ENCODE measurements at places on chromosomes 4 and X.

- no peak for DNase-seq
Measured at GRCh38 chrX:131513159-131513914, 30.5 kb upstream of the OR13H1 start.

DNA sequence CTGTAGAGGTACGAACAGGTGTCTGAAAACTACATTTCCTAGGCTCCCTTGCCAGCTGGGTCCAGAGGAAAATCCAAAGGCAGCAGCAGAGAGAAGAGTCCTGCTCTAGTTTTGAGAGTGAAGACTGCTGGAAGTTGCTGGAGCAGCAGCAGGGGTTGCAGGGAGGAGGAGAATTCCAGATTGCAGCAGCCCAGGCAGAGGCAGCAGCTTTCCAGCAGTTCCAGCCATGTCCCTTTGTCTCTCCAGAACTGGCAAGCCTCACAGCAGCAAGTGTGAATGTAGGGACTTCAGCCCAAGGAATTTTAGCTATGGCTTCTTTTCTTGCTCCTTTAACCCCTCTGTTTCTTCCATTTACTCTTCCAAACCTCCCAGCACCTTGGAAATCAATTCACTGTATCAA, 24.1 kb upstream of the STIM2 start:
- DNase-seq: no peak

DNA sequence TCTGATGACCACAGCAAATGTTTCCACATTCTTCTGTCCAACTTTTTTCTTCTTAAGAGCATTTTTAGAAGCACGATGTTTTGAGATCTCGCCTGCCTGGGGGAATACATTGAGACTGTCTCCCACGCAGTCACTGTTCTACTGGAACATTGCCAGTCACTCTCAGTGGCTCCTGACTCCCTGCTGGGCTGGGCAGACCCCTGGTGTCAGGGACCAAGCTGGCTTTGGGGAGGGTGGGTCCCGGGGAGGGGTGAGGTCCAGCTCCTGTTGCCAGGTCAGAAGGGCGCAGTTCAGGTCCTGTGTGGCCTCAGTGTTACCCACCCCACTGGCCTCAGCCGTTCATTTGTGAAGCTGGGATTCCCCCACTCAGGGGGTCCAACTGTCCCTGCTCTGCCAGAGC, 18.9 kb upstream of the ABLIM2 start:
- DNase-seq: no peak

DNA sequence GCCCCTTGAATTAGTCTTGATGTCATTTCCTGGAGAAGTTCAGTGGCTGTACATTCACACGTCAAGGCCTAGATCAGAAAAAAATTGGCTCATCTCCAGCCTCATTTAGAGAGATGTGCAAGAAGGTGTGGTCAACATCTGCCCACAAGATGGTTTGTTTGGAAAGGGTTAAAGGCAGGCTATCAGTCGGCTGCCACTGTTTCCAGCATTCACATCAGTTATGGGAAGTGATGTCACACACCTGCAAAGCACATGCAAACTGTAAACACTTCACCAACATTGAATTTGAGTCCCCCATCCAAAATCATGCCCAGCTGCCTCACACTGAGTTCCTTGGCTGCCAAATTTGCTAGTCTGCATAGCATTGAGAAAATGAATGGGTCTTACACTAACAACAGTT, 498.3 kb upstream of the INTU start:
- no peak for DNase-seq

DNA sequence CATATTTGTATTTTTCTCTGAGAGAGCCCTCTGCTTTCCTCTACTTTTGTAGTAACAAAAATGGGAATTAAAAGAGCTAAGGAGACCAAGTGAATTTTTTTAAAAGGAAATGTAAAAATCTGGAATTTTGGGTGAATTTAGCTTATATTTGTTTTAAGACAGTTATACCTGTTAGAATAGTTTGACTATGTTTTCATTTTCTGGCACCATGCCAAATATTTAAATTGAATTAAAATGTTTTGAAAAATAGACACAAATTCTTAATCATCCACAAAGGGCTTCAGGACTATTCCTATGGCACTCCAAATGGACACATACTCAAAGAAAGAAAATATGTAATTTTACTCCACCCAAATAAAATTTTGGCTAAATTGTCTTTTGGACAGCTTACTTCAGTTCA, 209.6 kb downstream of the SH3BGRL start:
- no peak for DNase-seq

- DNase-seq: no peak
Measured at GRCh38 chr4:28232951-28233350, 1372.3 kb downstream of the STIM2 start.

GRCh38 chr4:51895158-51895557, 52.2 kb downstream of the DCUN1D4 start:
- DNase-seq: no peak

DNA sequence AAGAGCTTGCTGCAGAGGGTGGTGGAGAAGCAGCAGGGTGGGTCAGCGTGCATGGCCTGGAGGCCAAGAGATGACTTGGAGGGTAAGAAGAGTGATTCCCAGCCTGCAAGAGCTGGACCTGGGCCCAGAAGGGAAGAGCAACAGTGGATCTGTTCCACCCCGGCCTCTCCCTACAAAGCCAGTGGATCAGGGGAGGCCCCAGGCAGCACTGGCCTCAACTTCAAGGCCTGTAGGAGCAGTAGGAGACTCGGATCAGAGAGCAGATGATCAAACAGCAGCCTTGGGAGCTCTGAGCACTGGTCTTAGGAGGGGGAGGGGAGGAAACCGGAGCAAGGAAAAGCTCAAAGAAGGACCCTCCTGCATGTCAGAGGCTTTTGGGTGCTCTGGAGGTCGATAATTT, 7.6 kb downstream of the L1CAM start:
- DNase-seq: no peak

GRCh38 chr4:87121341-87122065, 98.9 kb downstream of the KLHL8 start:
- DNase-seq: no peak

DNA sequence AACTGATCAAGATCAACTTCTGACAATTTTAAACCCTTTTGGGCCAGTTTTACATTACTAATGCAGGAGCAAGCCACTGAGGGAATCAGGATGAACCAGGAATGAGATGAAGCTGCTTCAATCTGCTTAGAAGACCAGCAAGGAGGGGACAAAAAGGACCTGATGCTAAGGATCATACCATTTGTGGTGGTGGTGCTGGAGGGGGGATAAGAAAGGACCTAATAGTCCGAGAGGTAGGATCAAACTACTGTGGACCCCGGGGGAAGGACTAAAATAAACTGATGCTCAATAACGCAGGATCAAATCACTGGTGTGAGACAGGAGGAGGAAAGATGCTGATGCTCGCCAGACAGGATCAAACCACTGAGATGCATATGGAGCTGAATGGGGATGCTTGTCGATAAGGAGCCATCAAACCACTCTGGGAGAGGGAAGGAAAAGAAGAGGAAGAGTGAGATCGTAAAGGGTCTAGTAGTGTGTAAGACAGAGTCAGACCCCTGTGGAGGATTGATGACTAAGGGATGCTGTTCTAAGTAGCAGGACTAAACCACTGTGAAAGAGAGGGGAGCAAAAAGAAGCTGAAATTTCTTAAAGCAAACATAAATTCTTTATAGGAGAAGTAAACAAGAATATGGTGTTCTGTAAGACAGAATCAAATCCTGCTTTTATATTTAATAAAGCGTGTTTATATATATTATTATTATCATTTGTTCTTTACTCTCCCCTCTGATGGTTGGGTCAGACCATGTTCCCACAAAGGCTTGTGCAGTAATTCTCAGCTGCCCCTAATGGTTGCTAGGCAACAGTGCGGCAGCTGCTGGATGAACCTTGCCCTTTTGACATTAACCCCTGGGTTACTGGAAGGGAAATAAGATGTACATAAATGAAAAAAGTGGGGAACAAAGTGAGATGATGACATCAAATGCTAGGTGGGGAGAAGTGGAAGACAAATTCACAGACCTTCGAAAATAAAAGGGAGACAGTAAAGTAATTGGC, 432.5 kb upstream of the FGF16 start:
- no peak for DNase-seq

- no peak for DNase-seq
Measured at GRCh38 chr4:82809619-82810018, 11.0 kb upstream of the SCD5 start.

DNA sequence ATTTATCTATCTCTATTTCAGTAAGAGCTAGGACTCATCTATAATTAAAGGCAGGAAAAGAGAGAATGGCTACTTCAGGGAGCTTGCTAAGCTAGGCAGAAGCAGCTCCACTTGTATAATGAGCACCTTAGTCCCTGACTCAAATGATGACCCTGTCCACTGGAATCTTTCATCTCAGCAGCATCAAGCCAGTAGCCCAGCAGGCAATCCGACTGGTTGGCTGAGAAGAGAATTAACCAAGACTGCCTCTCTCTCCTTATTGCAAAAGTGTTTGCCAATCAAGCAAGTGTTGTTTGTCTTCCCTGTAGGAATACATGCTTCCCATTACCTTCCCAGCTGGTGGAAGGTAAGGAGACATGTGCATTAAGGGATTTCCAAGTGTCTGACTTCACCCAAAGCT, 3.9 kb upstream of the SPOCK3 start:
- DNase-seq: no peak

GRCh38 chr4:138097912-138098600, 144.1 kb downstream of the SLC7A11 start:
- no peak for DNase-seq

DNA sequence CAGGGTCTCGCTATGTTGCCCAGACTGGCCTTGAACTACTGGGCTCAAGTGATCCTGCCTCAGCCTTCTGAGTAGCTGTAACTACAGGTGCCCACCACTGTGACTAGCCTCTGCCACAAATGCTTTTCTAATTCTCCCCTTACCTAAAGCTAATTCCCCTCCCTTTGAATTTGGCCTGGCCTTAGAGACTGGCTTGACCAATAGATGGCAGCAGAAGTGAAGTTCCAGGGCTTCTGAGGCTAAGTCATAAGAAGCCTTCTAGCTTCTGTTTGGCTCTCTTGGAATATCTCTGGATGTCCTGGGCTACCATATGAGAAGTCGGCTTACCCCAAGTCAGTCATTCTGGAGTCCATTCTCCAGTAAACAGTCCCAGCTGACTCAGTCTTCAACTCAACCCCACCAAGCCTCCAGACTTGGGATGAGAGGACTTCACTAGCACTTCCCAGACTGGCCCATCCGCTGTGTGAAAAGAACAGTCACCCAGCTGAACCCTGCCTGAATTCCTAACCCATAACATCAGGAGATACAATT, 61.0 kb downstream of the HPRT1 start:
- DNase-seq: no peak

- no peak for DNase-seq
Measured at GRCh38 chr4:23902222-23902804, 12.5 kb upstream of the PPARGC1A start.

- DNase-seq: no peak
Measured at GRCh38 chrX:132831336-132831973, 127.0 kb downstream of the HS6ST2 start.

- no peak for DNase-seq
Measured at GRCh38 chrX:102154218-102154860, 1.4 kb downstream of the BEX5 start.

DNA sequence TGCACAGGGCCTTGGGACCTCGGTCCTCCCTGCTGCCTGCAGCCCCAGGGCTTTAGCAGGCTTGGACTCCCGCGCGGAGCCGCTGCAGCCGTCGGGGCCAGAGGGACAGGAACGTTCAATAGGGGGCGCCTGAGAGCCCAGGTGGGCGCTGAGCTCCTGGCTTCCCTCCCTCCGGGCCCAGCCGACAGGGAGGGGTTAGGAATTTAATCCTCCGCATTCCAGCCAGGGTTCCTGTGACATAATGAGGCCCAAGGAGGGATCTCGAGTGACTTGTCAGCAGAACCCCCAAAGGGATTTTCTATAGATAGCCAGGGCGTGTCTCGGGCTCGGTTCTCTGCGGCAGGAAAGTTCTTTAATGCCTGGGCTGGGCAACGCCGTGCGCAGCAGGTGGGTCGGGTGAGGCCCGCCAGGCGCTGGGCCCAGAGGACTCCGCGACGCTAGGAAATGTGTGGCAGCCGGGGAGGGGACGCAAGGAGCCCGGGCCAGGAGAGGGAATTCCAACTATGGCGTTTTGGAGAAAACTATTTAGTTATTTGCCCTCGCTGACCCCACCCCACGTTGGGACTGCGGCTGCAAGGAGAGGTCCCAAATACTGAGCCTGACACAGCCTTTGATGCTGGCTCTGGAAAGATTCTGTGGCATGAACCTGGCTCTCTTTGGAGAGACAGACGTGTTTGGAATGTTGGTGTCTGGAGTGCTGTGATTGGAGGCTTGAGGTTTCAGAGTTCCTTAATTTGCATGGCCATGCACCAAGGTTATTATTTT, 285.2 kb upstream of the GATB start:
- DNase-seq: no peak

- DNase-seq: no peak
Measured at GRCh38 chr4:34148322-34148908, 2095.9 kb downstream of the ARAP2 start.

- no peak for DNase-seq
Measured at GRCh38 chrX:101619364-101619763, 1.6 kb upstream of the ARMCX6 start.

DNA sequence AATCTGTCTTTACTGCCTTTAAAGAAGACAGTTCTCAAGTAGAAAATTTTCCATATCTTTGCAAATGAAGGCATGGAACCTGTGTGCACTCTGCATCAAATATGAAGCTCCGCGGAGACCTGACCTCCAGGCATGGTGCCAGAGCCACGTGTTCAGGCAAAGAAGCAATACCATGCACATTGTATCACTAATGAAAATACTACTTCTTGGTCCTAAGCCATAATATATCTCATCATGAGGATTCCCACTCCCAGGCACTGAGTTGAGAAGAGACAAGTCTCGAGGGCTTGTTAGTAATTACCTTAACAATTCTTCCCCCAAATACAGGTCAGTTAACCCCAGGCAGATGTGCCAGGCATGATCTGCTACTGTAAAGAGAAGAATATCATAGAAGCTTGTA, 56.7 kb downstream of the PCDH19 start:
- DNase-seq: no peak

DNA sequence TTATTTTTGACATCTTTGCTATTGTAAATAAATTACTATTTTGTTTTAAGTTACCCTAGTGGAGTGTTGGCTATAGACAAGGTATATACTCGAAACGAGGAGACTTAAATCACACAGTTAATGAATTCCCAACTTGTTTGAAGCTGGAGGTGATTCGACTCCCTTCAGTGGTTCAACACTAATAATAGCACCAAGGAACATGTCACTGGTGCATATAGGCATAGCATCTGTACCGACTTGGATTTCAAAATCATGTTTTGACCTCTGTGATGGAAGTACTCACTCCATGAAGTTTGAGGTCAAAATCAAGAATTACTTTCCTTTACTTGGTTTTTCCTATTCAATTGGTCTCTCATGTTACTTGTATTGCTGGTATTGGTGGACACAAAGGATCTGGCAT, 66.5 kb downstream of the ZFX start:
- DNase-seq: no peak

- DNase-seq: no peak
Measured at GRCh38 chr4:80610199-80610598, 274.7 kb downstream of the CFAP299 start.

Data from omental fat pad (tissue), 4 donors.